ENCODE measurements at places on chromosomes 5 and 9.

- DNase-seq: no peak
These were observed 193.1 kb downstream of the FOXD4L6 start for GRCh38 chr9:40935336-40935735.

GRCh38 chr9:124014956-124015660, 3.5 kb downstream of the LHX2 start:
- peak; percentile 8 for DNase-seq

GRCh38 chr5:1652873-1653697, 129.3 kb upstream of the LPCAT1 start:
- peak; percentile 57 for DNase-seq

GRCh38 chr5:27810458-27810857, 772.1 kb upstream of the CDH9 start:
- no peak for DNase-seq

- DNase-seq: no peak
These were observed 68.3 kb downstream of the LPAR1 start for GRCh38 chr9:110969971-110970386.

- DNase-seq: no peak
These were observed 611.7 kb upstream of the FTMT start for GRCh38 chr5:121239951-121240350.

- no peak for DNase-seq
These were observed 9.1 kb upstream of the RNF130 start for GRCh38 chr5:180080486-180081280.

DNA sequence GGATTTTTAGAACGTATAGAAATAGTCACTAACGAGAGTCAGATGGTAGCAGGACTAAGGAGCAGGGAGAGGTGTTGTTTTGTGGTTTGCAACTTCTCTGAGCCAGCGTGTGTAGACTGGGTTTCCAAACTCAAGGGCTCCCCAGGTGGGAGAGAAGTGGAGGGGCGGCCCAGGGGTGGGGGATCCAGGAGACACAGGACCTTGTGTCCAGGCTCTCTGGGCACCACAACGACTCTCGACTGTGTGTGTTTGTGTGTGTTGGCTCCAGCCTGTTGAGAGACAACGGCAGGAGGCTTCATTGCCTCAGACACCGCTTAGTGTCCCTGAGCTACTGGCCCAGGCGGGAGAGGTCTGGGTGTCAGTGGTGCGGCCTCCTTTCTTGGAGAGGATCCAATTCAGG, 934 bp upstream of the FCN1 start:
- no peak for DNase-seq

- no peak for DNase-seq
These were observed 316.8 kb downstream of the NDUFS4 start for GRCh38 chr5:53877243-53877642.

All from NB4 (cell line).